Memory B cell (primary cell): ENCODE measurements at places on chromosomes 1 and 21.

DNA sequence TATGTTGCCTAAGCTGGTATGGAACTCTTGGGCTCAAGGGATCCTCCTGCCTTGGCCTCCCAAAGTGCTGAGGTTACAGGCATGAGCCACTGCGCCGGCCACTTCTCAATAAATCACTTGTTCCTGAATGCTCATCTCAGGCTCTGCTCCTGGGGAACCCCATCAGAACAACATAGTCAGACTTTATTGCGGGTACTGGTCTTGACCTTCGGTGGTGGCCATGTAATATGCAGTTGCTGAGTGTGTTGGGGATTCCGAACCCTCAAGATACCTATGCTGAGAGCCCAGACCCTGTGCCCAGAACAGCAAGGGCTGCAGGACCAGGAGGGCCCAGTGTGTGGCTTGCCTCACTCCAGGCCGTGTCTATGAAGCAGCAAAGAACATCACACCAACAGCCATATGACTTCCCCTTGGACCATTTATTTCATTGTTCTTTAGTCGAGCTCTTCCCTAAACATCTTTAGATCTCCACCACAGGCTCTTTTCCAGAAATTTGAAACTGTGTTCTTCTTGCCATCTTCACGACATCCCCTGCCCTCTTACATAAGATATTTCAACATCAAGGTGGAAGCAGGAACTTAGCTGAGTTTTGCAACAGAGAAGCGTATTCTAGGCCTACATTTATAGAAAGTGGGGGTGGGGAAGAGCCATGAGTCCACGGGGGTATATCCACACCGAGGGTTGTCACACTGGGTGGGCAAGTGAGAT lies 12.7 kb upstream of the SDHB start:
- no peak for DNase-seq

DNA sequence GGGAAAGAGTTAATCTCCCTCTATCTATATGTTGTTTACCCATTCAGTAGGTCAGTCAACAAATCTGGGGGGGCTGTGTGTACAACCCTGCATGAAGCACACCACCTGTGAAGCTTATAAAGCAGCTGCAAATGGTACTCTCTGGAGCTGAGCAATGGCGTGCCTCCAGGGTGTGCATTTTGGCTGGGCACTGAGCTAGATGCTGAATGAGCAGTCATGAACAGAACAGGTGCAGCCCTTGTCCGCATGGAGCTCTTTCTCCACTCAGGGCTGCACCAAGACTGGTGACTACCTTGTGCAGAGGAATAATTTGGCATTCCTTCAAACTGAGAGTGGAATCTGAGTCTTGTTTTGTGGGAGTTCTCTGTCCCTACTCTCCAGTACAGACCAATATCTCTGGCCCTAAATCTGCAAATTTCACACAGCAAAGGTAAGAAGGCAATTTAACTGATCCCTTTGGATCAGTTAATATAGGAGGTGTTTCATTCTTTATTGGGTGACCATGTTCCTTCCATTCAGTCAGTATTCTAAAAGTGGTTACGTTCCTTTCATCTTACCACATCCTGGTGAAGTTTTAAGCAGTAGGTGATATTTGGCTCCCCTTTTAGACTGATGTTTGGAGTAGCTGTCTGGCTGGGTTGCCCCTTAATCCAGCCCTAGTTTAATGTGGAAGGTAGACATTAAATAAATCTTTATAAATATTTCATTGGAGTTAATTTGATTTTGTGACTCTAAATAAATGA lies 76.0 kb downstream of the GPR88 start:
- DNase-seq: no peak

DNA sequence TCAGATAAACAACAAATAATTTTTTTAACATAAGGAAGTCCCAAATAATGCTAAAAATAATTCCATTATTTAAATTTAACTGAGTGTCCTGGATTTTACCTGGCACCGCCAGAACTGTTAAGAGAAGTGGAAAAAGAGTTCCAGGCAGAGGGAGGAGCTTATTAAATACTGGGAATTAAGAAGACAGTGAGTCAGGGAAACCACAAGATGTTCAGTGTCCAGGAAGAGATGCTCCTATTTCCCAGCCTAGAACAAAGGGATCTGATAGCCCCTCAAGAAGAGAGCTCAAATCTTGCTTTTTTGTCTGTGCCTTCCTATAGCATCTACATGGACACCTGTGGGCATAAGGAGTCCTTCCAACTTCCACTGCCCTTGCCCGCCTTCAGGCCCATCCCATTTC lies 85.9 kb downstream of the PGM1 start:
- DNase-seq: no peak

- DNase-seq: no peak
Observed at GRCh38 chr21:46344219-46344915, 20.4 kb downstream of the PCNT start.

DNA sequence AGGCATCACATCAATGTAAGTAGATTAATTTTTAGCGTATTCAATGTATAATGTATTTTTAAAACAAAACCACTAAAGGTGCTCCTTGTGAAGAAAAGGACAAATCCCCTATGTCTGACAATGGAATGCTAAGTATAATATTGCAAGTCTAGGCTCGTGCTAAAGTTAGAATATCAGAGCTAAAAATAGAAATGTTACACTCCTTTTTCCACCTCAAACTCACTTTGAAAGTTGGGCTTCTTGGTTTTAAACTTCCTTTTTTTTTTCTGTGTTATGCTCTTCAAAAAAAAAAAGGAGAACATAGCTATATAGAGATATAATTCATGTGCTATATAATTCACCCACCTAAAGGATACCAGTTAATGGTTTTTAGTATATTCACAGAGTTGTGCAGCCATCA lies 3.6 kb upstream of the SERBP1 start:
- DNase-seq: no peak

- DNase-seq: no peak
Observed at GRCh38 chr1:36400825-36401601, 3.3 kb upstream of the LSM10 start.
